ENCODE measurements at places on chromosomes 1 and 21. TPM values are rescaled to one million over a fixed set of nuclear protein-coding genes. Genes with fewer than 3 reads are reported as not detected.
A peak's percentile ranks its signal among the peaks of the same experiment; 100 is the strongest.

CGN gene
- total RNA-seq, result 0.90 TPM

DNA sequence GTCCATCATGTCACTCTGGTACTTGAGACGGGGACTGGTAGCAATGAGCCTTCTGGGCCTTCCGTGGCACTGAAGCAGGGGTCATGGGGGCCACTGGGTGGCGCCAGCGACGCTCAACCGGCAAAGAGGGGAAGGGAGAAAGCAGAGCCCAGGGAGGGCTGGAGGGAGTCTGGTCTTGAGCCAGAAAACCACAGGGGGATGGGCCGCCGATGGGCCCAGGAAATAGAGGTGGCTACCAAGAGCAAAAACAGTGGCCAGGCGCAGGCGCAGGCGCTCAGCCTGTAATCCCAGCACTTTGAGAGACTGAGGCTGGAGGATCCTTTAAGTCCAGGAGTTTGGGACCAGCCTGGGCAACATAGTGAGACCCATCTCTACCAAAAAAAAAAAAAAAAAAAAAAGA lies 21.8 kb downstream of the EXOC8 start:
- no peak overlapping the region for H3K27ac ChIP-seq
- no peak overlapping the region for H3K4me3 ChIP-seq
- H3K36me3 ChIP-seq, result no peaks in the 10 kb centered on the region
- no peak for DNase-seq

DNA sequence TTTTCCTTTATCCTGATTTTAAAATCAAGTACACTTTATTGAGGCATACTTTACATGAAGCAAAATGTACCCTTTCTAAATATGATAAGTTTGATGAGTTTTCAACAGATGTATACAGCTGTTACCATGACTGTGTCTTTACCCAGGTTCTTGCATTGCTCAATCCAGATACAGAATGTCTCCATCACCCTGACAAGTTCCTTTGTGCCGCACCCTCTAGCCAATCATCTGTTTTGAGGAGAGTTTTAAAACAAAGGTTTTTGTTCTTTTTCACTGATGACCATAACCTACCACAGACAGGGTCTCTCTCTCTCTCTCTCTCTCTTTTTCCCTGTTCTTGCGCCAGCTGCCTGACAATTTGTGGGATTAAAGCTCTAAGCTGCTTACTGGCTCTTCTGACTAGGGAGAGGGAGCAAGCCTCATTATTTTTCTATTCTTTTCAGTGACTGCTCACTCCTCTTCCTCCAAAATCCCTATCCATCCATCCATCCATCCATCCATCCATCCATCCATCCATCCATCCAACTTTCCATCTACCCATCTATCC lies 1.2 kb upstream of the KCNE1 start:
- DNase-seq, result no peak
- H3K4me1 ChIP-seq, result peaks cover 5% of the 10 kb centered on the region
- H3K27ac ChIP-seq, result no peak overlapping the region
- no peaks in the 10 kb centered on the region for H3K27me3 ChIP-seq
- peaks cover 7% of the 10 kb centered on the region for H3K36me3 ChIP-seq

PLA2G2A gene
- total RNA-seq, result 0.28 TPM

RNU1-4 gene
- 17,380 TPM for total RNA-seq

FCGR1A gene
- 2.7 TPM for total RNA-seq

PLEKHN1 gene
- 0.14 TPM for total RNA-seq

DNA sequence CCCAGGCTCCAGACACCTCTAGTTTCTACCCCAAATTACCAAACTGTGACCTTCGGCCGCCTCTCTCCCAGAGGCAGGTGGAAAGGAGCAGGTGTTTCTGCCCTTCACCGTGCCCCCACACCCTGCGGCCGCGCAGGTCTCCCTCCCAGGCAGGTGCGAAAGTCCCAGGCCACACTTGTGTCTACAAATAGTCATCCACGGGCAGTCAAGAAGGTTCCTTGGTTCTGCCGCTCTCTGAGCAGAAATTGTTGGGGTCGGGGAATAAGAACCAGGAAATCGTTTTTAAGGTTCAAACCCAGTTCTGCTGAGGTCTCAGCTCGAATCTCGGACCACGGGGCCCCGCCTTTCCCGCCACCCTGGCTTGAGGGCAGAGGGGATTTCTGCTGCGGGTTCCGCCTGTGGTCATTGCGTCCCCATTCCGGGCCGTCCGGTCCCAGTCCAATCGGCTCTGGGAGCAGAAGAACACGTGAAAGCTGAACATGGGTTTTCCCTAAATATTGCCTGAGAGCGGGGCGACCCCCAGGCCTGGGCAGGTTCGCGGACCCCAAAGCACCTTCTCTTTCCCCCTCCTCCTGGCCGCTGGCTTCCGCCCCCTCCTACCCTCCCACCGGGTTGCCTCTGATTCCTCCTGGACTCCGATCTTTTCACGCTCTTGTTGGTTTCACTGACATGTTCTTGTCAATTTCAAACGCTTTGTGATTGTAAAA lies 1.2 kb upstream of the ATF3 start:
- peaks cover 9% of the 10 kb centered on the region for H3K4me1 ChIP-seq
- peak; percentile 41 for DNase-seq
- peak overlapping the region; percentile 76 for H3K4me3 ChIP-seq
- no peaks in the 10 kb centered on the region for H3K36me3 ChIP-seq
- no peak overlapping the region for H3K27ac ChIP-seq

- no peak overlapping the region for H3K27ac ChIP-seq
- H3K36me3 ChIP-seq, result no peaks in the 10 kb centered on the region
- no peaks in the 10 kb centered on the region for H3K27me3 ChIP-seq
- no peak overlapping the region for H3K4me3 ChIP-seq
Measured at GRCh38 chr1:192159781-192160180, 1.5 kb downstream of the RGS18 start.

- H3K36me3 ChIP-seq, result no peaks in the 10 kb centered on the region
- DNase-seq, result no peak
- H3K4me3 ChIP-seq, result no peak overlapping the region
- no peaks in the 10 kb centered on the region for H3K27me3 ChIP-seq
Measured at GRCh38 chr1:57512386-57512785, 88.5 kb upstream of the DAB1 start.

GRCh38 chr1:197235355-197235754 lies 32.7 kb upstream of the CRB1 start:
- H3K4me1 ChIP-seq, result no peaks in the 10 kb centered on the region
- DNase-seq, result no peak
- no peaks in the 10 kb centered on the region for H3K27me3 ChIP-seq
- no peaks in the 10 kb centered on the region for H3K36me3 ChIP-seq

DNA sequence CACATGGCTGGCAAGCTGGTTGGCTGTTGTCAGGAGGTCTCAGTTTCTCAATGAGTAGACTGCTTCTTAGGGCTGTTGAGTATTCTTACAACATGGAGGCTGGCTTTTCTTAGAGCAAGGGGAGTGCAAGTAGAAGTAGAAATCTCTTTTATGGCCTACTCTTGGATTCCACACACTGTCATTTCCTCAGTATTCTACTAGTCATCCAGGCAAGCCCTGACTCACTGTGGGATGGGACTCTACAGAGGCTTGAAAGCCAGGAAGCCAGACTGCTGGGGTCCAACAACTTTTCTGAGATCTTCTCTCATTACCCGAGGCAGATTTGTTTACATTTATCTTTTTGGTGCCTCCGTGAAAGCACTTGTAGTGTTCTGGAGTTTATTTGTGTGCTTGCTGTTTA lies 196.2 kb upstream of the APP start:
- H3K4me3 ChIP-seq, result no peak overlapping the region
- no peak overlapping the region for H3K27ac ChIP-seq
- H3K36me3 ChIP-seq, result no peaks in the 10 kb centered on the region
- no peak for DNase-seq
- no peaks in the 10 kb centered on the region for H3K4me1 ChIP-seq

DNA sequence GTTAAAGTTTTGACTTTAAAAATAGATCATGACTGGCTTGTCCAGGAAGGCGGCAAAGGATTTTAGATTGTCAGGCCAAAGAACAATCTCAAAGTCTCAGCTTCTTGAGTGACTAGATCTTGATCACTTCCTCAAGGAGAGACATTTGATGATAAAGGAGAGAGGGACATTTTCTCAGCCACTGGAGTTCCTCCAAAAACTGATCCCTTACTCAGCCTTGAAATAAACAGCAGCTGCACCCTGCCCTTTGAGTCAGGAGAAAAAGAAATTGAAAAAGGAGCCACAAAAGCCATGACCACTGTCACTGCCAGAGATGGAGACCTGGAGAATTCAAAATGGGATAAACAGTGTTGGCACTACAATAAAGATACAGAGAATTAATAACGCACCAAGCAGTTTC lies 288.4 kb upstream of the PRMT6 start:
- H3K27ac ChIP-seq, result no peak overlapping the region
- H3K36me3 ChIP-seq, result no peaks in the 10 kb centered on the region
- H3K27me3 ChIP-seq, result no peaks in the 10 kb centered on the region
- no peaks in the 10 kb centered on the region for H3K4me1 ChIP-seq

- H3K36me3 ChIP-seq, result no peaks in the 10 kb centered on the region
- DNase-seq, result no peak
- H3K27me3 ChIP-seq, result no peaks in the 10 kb centered on the region
- H3K4me3 ChIP-seq, result no peak overlapping the region
- H3K4me1 ChIP-seq, result no peaks in the 10 kb centered on the region
- no peak overlapping the region for H3K27ac ChIP-seq
Measured at GRCh38 chr1:219383281-219383680, 209.6 kb downstream of the LYPLAL1 start.

- H3K36me3 ChIP-seq, result no peaks in the 10 kb centered on the region
- no peaks in the 10 kb centered on the region for H3K4me1 ChIP-seq
- no peaks in the 10 kb centered on the region for H3K27me3 ChIP-seq
- DNase-seq, result no peak
- no peak overlapping the region for H3K27ac ChIP-seq
Measured at GRCh38 chr1:208455821-208456220, 211.6 kb upstream of the PLXNA2 start.

GRCh38 chr1:187817782-187818181 lies 989.0 kb downstream of the PLA2G4A start:
- H3K4me3 ChIP-seq, result no peak overlapping the region
- H3K27me3 ChIP-seq, result no peaks in the 10 kb centered on the region
- no peak overlapping the region for H3K27ac ChIP-seq
- no peaks in the 10 kb centered on the region for H3K4me1 ChIP-seq

DNA sequence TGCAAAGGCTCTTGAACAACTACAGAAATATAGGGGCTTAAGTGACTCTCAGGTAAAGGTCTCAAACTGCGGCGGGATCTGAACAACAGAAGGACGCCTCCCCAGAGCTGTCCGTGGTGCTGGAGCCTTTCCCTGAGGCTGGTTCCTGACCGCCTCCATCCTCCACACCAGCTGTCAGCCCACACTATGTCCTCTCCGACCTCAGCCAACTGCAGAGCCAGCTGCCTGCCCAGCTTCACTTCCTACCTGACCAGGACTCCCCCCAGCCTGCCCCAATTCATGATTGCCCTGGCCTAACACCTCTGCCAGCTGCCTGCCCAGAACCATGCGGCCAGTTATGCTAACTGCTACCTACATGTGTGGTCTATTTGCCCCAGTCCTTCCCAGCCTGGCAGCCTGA lies 63.6 kb upstream of the ZC3H12A start:
- H3K27me3 ChIP-seq, result no peaks in the 10 kb centered on the region
- no peak overlapping the region for H3K27ac ChIP-seq
- H3K4me3 ChIP-seq, result no peak overlapping the region
- DNase-seq, result no peak
- no peaks in the 10 kb centered on the region for H3K36me3 ChIP-seq

LCE2C gene
- not detected for total RNA-seq

GRCh38 chr1:39653546-39654031 lies 14.1 kb upstream of the HEYL start:
- peak; percentile 37 for DNase-seq
- peaks cover 21% of the 10 kb centered on the region for H3K27me3 ChIP-seq
- H3K4me1 ChIP-seq, result no peaks in the 10 kb centered on the region
- H3K27ac ChIP-seq, result no peak overlapping the region
- H3K36me3 ChIP-seq, result no peaks in the 10 kb centered on the region
- H3K4me3 ChIP-seq, result no peak overlapping the region

FMOD gene
- 7.1 TPM for total RNA-seq

DNA sequence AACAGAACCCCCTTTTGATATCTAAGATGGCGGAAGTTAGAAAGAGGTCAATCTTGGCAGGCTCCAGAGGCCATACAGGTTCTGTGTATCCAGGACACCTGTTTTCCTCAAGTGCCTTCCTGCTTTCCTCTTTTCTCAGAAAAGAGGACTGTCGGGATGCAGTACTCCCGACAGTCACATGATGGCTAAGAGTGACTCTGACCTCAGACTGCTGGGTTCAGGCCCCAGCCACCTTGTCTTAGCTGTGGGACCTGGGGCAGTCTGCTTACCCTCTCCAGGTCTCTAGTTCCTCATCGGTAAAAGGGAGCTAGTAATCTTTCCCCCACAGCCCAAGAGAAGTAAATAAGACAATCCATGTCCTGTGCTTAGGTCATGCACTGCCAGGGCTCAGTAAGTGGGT lies 29.9 kb downstream of the STK40 start:
- H3K27ac ChIP-seq, result no peak overlapping the region
- H3K4me1 ChIP-seq, result peaks cover 5% of the 10 kb centered on the region

GRCh38 chr1:236141447-236142252 lies 689 bp upstream of the GPR137B start:
- no peaks in the 10 kb centered on the region for H3K36me3 ChIP-seq
- H3K27ac ChIP-seq, result no peak overlapping the region
- H3K4me1 ChIP-seq, result peaks cover 19% of the 10 kb centered on the region
- no peak for DNase-seq
- peak overlapping the region; percentile 24 for H3K4me3 ChIP-seq
- peaks cover 65% of the 10 kb centered on the region for H3K27me3 ChIP-seq

PFDN2 gene
- total RNA-seq, result 48.2 TPM

ZNF695 gene
- 3.0 TPM for total RNA-seq

RAB3B gene
- 0.24 TPM for total RNA-seq

GRCh38 chr1:32971156-32971555 lies 6.5 kb upstream of the RNF19B start:
- H3K36me3 ChIP-seq, result no peaks in the 10 kb centered on the region
- no peak overlapping the region for H3K27ac ChIP-seq
- H3K4me1 ChIP-seq, result no peaks in the 10 kb centered on the region
- no peak overlapping the region for H3K4me3 ChIP-seq

DNA sequence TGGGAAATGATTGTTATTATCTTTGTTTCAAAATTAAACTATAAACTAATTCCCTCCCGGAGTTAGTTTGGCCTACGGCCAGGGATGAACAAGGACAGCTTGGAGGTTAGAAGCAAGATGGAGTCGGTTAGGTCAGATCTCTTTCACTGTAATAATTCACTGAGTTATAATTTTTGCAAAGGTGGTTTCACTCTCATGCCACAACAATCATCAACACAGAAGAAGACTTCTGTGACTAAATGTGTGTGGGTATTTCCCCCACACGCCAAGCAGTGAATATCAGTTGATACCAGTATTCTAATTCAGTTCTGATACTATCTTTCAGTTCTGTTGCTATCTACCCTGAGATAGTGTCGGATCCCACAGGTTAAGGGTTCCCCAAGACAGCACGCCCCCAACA lies 215.1 kb downstream of the S1PR1 start:
- H3K36me3 ChIP-seq, result no peaks in the 10 kb centered on the region
- peaks cover 22% of the 10 kb centered on the region for H3K4me1 ChIP-seq

GRCh38 chr1:888297-888696 lies 35.4 kb upstream of the SAMD11 start:
- no peaks in the 10 kb centered on the region for H3K4me1 ChIP-seq
- no peaks in the 10 kb centered on the region for H3K36me3 ChIP-seq
- H3K4me3 ChIP-seq, result no peak overlapping the region
- H3K27me3 ChIP-seq, result peaks cover 17% of the 10 kb centered on the region
- DNase-seq, result no peak

WNT9A gene
- total RNA-seq, result 0.24 TPM
